ENCODE measurements at places on chromosomes 2 and 18.

DNA sequence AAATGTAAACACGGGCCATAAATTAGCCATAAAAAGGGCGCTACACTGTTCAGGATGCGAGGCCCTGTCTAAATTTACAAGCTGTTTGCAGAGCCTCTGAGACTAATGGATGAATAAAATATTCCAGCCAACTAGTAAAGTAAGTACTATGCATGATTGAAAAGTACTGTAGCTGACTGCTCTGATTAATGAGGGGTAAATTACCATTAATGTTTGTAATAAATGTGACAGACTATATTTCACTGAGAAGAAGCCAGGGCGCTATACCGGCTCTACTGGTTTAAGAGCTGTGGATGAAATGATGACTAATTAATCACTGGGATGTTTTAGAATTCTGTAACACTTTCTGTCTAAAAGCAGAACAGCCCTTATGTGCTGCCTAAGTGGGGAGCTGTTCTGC is 54.3 kb upstream of the RGPD4 start:
- DNase-seq, result no peak

DNA sequence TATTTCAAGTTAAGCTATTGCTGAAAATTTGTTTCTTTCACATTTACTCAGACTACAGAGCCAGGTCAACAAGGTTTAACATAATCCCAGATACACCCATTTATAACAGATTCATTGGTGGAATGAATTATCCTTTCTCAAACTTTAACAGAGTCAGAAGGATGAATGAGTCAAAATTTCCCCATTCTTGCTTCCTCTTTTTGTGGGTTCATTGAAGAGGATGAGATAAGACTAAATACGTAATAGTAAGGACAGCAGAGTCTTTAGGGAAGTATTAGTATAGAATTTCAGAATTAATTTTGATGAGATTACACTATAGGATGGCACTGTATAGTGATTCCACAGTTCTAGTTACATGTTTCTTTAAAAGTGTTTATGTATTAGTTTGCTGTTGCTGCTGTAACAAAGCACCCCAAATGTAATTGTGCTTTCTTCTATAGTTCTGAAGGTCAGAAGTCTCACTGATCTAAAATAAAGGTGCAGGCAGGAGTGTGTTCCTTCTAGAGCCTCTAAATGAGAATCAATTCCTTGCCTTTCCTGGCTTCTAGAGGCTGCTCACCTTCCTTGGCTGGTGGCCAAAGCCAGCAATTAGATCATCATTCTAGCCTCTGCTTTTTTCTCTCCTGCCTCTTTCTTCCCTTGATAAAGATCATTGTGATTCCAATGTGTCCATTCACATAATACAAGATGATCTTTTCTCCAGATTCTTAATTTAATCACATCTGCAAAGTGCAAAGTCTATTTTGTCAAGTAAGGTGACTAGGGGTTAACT is 309.3 kb upstream of the PIK3C3 start:
- DNase-seq, result no peak

DNA sequence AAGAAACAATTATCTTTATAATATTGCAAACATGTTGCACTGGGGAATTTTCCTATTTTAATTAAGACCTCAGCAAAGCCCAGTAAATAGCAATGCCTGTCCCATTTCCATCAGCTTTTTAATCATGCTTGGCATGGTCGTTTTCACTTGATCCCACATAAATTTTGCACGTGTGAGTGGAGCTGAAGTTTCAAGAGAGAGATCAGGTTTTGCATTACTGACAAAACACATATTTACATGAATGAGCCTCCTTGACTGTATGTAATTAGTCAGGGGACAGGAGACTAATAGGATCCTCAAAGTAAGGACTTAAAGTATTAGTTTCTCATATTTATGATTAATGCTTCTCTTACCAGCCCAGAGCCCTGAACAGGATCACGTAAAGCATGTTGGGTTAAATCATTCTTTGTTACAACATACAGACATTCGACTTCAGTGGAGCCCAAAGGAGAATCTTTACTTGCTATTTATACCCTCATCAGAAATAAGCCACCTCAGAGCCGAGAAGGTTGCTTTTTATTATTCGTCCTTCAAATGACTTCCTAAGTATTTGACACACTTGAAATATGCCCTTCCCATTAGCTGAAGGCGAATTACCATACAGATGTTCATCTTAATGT is 711.3 kb downstream of the GALR1 start:
- DNase-seq, result no peak

DNA sequence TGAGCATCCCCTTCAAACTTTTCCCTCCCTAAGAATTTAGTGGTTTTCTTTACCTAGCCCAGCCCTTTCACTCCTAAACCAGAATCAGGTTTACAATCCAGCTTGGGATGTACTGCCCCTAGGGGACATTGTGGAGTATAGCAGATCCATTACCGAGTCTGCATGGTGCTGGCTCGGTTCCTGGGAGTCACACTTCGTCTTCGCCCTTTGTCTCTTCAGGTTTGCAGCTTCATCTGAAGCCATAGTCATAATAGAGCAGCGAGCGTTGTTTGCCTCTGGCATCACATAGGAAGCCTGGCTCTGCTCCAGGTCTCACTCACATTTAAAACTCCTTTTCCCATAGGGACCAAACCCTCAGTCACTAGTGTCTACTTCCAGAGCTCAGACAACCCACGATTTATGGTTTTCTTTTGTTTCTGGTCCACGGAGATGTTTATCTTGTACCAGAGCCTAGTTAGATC is 16.8 kb upstream of the LYPD6 start:
- peak; percentile 62 for DNase-seq

GRCh38 chr2:217270485-217271121 is 410.7 kb upstream of the TNP1 start:
- no peak for DNase-seq

DNA sequence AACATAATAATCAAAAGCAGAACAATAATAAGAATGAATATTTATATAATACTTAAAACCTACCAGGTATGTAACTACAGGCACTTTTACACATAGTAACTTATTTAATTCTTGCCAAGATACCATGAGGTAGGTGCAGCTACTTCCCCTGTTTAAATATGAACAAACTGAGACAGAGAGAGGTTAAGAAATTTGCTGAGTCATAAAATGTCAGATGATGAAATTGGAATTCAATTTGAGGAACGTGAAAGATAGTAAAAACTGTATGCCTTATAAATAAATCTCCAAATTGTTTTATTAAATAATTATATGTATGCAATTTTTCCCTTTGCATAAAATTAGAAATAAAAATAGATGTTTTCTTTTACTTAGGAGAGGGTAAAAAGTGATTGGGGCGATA is 1103.3 kb upstream of the NRXN1 start:
- DNase-seq, result no peak

DNA sequence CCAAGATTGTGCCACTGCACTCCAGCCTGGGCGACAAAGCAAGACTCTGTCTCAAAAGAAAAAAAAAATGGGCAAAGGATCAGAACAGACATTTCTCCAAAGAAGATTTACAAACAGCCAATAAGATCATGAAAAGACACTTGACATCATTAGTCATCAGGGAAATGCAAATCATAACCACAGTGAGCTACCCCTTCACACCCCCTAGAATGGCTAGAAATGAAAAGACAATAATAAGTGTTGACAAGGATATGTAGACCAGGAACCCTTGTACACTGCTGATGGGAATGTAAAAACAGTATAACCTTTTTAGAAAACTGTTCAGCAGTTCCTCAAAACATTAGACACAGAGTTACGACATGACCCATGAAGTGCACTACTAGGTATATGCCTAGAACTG is 18.4 kb upstream of the MTERF4 start:
- no peak for DNase-seq

GRCh38 chr2:126527836-126528490 is 128.0 kb upstream of the GYPC start:
- peak; percentile 59 for DNase-seq

GRCh38 chr2:62054029-62054791 is 141.7 kb upstream of the B3GNT2 start:
- DNase-seq, result no peak

- no peak for DNase-seq
Observed at GRCh38 chr2:203565076-203565475, 30.0 kb upstream of the RAPH1 start.

All from GM10248 (cell line).